ENCODE measurements at places on chromosomes 5 and 9.
A peak's percentile ranks its signal among the peaks of the same experiment; 100 is the strongest.

DNA sequence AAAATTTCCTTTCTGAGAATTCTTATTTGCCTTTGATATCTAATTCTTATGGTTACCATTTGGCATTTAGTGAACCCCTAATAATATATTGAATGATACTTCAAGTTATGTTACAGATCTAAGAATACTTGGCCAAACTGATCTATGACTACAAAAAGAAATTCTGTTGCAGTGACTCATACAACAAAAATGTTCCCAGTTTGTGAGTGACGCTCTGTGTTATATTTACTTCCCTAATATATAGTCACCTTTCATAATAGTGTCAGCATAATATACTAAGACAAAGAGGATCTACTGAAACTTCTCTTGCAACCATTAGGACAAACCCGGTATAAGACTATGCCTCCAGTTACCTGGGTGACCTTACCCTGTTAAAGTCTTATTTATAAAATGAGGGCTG, 216.9 kb upstream of the TLX3 start:
- no peak for DNase-seq

GRCh38 chr5:141734501-141735229, 52.6 kb upstream of the ARAP3 start:
- peak; percentile 3 for DNase-seq

DNA sequence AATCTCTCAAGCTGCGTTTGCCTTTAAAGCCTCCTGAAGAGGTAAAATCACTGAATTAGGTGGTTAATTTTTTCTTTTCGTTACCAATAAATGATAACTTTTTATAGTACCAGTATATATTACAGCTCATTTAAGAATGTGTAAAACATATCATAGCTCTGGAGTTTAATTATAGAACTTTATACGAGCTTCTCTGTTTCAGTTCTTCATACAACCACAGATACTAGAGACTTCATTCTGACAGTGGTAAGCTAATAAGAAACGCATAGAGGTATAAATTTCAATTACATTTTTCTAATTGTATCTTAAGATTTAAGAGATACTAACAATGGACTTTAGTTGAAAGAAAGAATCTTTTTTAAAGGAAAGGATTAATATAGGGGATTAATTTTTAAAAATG, 73.9 kb downstream of the PBX3 start:
- no peak for DNase-seq

- DNase-seq: no peak
Measured at GRCh38 chr5:93054424-93055163, 526.4 kb downstream of the NR2F1-AS1 start.

DNA sequence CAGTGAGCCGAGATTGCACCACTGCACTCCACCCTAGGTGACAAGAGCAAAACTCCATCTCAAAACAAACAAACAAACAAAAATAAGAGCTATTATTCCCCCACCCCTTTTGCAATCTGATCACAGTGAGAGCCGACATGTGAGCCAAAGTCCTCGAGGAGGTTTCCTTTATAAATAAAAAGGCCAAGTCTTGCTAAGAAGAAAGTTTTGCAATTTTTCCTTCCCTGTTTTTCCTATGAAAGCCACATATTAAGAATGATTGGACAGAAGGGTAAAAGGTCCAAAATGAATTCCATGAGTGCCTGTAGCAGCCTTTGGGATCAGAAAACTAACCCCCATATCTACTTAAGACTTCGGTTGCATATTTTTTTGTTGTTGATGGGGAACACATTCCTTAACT, 179.7 kb downstream of the TSSK1B start:
- no peak for DNase-seq

GRCh38 chr9:127767909-127768331, 10.5 kb downstream of the SH2D3C start:
- DNase-seq: no peak

DNA sequence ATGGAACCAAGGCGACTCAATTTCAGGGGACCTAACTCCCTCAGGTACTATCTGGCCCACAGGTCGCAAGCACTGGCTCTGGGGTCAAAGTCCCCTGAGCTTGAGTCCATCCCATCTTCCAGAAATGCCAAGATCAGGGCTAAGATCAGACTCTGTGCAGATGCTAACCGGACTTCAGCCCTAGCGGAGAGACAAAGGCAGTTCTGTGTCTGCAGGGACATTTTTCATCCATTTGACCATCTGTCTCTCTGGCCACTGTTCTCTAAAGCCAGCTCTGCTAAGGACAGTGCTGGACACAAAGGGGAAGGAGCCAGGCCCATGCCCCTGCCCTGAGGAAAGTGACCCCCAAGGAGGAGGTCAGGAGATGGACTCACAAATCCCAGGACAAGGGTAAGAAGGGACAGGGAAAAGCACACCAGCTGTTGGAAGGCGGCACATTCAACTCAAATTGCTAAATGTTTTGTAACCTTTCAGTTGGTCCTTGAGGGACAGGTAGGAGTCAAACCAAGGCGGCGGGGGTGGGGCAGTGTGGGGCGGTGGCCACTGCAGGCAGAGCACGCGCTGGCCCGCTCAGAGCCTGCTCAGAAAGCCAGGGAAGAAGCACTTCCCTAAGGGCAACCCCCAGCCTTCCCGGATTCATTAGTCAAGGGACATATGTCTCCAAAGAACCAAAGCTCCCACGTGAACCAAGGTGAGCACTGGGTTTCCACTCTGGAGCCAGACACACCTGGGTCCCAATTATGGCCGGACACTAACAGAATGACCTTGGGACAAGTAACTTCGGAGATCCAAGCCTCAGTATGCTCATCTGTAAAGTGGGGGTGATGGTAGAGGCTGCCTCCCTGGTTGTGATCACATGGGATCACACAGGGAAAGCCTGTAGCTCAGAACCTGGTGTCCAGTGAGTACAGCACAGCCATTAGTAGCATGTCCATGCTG, 42.8 kb downstream of the STK10 start:
- DNase-seq: no peak

GRCh38 chr5:139651853-139652787, 4.0 kb downstream of the CXXC5 start:
- no peak for DNase-seq

DNA sequence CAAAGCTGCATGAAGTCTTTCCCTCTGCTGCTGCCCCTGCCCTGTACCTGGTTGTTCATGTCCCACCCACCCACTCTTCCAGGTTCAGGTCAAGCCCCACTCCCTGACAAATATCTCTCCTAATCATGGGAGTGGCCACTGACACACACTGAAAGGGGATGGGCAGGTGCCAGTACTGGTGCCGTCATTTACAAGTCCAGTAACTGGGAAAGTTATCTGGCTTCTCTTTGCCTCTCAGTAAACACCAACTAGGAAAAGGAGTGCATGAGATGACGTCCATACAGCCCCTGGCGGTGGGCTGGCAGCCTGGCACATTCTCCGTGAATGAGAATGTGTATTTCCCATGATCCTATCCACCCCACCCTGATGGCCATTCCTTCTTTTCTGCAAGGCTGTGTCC, 225.2 kb downstream of the FSTL4 start:
- DNase-seq: no peak

- DNase-seq: no peak
Measured at GRCh38 chr9:88949425-88949824, 41.8 kb upstream of the S1PR3 start.

DNA sequence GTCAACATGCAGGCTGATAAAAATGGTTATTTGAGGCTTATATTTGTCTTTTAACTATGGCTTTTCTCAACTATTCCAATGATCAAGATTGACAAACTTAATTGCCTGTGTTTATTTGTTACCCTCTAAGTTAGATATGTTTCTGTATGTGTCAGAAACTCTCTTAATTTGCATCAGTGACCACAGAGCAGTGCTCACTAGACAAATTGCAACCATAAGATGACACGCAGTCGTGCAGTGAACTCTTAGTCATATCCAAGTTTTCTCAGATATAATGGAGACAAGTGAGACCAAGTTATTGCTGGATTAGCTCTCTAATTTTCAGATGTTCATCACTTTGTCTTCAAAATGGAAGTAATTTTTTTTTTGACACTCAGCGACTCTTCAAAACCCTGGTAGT, 342.2 kb upstream of the RFX3 start:
- no peak for DNase-seq

DNA sequence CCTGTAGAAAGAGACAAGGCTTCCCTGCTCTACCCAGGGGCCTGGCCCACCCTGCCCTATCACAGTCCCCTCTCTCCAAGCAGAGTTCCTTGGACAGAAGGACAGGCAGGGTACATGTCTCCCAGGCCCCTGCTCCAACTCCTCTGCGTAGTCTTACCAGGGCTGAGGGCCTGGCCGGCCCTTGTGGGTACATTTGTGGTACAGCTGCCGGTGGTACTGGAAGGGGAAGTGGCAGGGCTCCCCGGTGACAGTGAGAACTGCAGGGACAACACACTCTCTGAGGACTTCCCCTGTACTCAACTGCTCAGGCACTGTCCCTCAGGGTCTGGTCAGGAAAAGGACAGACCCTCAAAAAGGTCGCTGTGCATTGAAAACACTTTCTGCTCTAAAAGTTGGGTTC, 3.6 kb downstream of the F12 start:
- DNase-seq: no peak

DNA sequence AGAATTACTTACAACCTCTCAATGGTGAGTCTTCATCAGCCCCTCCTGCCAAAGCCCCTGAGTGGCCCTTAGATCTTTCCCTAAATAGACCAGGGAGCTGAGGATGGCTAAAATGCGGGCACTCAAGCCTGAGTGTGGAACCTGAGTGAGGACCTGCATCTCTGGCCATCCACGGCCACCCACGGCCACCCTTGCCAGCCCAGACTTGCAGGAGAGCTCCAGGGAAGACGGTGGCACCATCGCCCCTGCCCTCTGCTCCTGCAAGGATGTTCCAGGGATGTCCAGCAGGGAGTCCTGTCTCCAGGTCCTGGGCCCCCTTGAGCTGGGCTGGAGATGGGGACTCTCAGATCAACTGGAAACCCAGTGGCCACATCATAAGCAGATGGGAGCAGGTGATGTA, 68.2 kb upstream of the OLFM1 start:
- DNase-seq: no peak

DNA sequence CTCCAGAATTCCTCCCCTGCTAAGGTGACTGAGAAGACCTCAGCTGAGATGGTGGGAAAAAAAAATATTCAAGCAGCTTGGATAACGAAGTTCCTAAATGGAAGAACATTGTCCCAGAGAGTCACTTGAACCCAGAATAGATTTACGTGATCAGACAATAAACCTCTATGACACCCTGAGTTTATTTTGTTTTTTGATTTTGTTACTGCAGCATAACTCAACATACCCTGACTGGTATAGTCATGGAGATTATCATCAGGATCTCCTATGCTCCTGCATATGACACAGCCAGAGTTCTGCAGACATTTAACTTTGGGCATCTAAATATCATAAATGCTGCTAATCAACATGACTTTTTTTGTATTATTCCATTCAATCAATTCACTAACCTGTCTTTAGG, 282.9 kb downstream of the RASEF start:
- no peak for DNase-seq

DNA sequence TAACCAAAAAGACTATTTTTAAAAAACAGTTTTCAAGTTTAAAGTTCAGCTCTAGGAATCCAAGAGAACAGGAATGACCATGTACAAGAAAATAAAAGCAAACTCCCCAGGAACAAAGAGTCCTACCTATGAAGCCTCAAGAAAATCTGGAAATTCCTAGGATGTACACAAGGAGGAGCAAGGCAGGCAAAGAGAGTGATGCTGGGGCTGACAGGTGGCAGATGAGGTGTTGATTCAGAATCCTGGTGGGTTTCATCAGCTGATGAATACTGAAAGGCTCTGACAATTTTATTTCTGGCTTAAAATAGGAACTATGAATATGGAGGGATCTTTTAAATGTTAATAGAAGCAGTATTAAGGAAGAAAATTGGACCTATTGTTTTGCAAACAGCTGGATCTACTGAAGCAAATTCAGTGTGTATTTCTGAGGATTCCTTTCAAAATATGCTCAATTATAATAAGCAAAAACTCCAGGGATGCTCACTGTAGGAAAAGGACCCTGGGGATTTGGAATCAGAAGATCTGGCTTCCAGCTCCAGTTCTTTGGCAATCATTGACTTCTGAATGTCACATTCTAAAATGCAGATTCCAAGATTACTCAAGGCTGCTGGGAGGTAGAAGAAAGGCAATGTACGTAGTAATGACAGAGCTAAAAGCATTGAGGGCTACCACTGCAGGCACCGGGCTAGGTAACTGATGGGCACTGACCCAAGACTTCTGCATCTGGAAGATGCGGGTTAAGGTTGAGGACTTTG, 28.0 kb upstream of the SH3RF2 start:
- no peak for DNase-seq

- peak; percentile 9 for DNase-seq
Measured at GRCh38 chr9:91948597-91949391, 1.2 kb downstream of the ROR2 start.

- no peak for DNase-seq
Measured at GRCh38 chr5:53027913-53028312, 38.8 kb downstream of the ITGA2 start.

GRCh38 chr5:6904860-6905259, 191.6 kb downstream of the TENT4A start:
- DNase-seq: no peak

- no peak for DNase-seq
Measured at GRCh38 chr5:3836528-3836927, 240.9 kb downstream of the IRX1 start.

GRCh38 chr5:60463179-60463868, 236.6 kb downstream of the DEPDC1B start:
- no peak for DNase-seq

- DNase-seq: no peak
Measured at GRCh38 chr5:71790433-71790832, 71.4 kb downstream of the CARTPT start.

GRCh38 chr9:104748359-104749031, 1.0 kb downstream of the NIPSNAP3A start:
- no peak for DNase-seq

DNA sequence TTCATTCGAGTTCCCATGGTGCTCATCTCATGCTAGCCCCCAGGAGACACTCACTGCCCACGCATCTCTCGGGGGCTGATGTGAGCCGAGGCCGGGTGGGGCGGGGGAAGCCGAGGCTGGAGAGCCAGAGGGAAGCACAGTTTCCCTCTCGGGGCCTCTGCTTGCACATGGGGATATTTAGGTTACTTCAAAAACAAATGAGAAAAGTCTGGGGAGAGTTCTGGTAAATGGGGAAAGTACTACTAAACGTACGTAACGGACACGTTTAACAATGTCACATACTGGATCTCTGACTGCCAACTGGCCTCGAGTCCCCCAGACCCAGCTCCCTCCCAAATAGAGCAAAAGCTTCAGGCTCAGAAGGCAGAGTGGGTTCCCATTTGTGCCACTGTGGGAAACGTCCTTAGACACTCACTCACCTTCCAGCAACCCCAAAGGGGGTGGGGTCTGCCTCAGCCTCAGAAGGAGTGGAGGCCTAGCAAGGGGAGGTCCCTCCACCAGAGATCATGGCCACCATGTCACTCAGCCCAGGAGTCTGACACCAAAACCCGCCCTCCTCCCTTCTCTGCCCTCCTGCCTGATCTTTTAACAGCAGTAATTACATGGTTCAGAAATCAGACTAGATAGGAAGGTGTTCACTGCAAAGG, 33.8 kb upstream of the NTNG2 start:
- DNase-seq: no peak

- DNase-seq: no peak
Measured at GRCh38 chr9:120136696-120137095, 443.3 kb downstream of the CDK5RAP2 start.

DNA sequence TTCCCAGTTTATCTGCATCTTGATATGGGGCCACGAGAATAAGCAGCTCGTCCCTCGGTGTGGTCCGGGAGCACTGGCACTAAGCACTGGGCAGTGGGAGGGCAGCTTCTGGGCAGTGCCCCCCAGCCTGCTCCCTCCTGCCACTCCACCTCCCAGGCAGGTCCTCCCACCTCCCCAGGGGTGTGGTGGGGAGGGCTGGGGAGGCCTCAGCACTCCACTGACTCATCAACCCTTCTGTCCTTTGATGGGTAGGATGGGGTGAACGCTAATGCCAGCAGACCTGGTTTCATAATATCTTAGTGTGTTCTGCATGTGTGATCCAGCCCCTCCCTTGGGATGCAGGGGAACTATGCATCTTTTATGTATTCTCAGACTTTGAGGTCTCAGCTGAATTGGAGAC, 62.2 kb upstream of the GNE start:
- no peak for DNase-seq
